ENCODE measurements at places on chromosomes 3 and 15.
A peak's percentile ranks its signal among the peaks of the same experiment; 100 is the strongest.

DNA sequence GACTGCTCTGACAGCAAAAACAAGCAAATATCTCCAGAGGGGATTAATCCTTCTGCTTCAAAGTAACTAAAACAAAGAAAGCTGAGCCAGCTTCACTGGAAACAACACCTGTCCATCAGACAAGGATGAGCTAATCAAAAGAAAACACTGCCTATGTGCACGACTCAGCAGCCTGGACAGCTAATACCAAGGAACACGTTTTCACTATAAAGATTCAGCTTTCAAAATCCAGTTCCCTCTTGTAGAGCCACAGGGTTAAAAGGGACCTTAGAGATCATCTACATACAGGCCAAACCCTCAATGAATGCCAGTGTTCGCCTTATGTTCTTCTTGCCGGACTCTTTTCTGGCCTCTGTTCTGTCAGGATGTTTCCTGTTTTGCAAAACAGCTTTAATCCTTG, 6.9 kb downstream of the TUSC7 start:
- no peak for DNase-seq

DNA sequence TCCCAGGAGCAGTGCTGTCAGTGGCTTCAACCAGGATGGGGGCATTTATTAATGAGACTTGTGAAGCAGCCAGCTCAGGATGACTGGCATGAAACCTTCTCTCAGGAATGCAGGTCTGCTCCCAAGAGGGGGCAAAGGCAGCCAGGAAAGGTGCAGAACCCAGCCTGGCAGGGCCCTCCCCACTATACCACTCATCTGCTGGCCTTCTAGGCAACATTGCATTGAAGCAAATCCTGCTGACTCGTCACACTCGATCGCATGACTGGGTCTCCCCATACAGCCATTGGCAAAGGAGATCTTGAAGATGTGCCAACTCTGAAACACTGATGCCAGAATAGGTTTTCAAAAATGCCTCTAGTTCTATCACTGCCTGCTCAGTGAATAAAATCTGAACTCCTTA, 65.7 kb upstream of the CMTM7 start:
- peak; percentile 69 for DNase-seq

DNA sequence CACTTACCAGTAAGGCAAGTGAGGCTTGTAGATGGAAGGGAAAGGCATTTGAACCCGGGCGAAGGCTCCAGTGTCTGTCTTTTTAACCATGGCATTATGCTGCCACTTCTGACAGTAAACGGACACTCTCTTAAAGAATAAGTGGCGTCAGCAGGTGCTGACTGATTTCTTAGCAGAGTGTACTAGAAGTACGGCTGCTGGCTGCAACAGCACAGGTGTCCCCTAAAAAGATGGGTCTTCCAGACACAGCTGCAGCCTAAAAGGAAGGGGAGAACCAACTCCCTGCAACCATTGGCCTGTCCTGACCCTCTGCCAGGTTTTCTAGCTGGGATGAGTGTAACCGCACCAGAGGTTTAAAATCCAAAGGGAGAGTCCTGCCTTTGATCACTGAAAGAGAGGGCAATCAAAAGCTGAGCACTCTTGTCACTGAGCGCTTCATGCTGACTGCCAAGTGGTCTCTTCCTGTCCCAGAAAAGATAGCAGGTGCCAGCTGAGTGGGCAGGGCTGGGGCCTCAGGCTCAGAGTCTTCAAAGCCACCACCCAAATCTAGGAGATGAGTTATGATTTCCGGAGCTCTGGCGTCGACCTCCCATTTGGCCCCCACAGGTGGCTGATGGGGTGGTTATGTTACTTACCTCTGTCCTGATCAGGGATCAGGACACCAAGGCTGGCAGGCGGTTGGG, 255.8 kb downstream of the SLCO3A1 start:
- DNase-seq: no peak

DNA sequence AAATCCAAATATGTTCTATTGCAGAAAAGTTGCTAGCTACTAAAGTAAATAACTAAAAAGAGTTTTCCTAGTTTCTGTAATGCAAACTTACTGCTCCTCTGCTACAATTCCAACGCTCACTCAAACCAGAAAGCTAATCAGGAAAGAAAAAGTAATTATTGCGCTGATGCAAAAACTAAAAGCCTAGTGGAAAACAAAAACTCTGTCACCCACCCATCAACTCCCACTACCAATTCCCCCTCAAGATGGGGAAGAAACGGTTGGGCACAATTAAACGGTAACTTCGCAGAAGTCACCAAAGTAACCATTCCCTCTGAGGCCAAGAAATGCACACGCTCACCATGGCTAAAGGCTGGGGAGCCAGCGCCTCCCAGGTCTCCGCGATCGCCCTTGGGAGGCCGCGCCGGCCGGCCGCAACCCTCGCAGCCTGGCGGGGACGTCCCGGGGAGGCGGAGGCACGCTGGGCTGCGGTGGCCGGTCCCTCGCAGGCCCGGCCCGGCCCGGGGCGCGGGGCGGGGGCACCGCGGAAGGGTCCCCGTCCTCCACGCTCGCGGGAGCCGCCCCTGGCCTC, 684 bp downstream of the SLTM start:
- DNase-seq: peak; percentile 41

- no peak for DNase-seq
Measured at GRCh38 chr3:32371461-32372212, 20.0 kb upstream of the CMTM7 start.

GRCh38 chr3:123027292-123028232, at the start of gene SEMA5B:
Gene SEMA5B, minus strand, starts transcription at chr3:123027763. Its CDS starts 66,500 bp downstream, at chr3:122961263.
- DNase-seq: no peak

DNA sequence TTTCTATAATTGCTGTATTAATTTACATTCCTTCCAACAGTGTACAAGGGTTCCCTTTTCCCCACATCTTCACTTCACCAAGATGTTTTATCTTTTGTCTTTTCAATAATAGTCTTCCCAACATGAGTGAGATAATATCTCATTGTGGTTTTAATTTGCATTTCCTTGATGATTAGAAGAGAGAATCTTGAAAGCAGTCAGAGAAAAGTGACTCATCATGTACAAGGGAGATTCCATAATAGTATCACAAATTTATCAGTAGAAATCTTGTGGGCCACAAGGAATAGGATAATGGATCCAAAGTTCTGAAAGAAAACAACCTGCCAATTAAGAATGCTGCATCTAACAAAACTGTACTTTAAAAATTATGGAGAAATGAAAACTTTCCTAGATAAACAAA, 189.3 kb downstream of the NECTIN3 start:
- no peak for DNase-seq

DNA sequence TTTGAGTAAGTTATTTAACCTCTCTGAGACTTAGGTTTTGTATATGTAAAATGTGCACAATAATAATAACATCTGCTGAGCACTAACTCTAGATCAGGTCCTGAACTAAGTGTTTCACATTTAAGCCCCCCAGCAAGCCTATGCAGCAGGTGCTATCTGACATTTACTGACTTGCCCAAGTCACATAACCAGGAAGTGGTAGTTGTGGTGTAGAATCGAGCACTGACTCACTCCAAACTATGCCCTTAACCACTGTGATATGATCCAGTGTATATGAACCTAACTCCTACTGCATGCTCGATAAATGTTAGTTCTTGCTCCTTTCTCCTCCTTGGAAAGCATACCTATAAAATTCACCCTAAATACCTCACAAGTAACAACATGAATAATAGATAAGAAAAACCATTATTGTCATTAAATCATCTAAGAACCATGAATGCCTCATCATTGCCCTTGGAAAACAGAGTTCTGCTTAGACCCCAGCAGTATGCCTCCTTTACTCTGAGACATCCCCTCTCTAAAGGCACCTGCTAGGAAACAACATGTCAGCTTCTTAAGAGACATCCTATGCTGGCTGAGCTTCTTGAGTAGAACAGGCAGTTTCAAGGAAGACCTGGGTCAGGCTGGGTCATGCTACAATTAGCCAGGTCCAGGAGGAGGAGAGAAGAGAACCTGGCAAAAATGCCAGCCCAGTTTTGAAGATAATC, 3.0 kb upstream of the SHC4 start:
- no peak for DNase-seq

DNA sequence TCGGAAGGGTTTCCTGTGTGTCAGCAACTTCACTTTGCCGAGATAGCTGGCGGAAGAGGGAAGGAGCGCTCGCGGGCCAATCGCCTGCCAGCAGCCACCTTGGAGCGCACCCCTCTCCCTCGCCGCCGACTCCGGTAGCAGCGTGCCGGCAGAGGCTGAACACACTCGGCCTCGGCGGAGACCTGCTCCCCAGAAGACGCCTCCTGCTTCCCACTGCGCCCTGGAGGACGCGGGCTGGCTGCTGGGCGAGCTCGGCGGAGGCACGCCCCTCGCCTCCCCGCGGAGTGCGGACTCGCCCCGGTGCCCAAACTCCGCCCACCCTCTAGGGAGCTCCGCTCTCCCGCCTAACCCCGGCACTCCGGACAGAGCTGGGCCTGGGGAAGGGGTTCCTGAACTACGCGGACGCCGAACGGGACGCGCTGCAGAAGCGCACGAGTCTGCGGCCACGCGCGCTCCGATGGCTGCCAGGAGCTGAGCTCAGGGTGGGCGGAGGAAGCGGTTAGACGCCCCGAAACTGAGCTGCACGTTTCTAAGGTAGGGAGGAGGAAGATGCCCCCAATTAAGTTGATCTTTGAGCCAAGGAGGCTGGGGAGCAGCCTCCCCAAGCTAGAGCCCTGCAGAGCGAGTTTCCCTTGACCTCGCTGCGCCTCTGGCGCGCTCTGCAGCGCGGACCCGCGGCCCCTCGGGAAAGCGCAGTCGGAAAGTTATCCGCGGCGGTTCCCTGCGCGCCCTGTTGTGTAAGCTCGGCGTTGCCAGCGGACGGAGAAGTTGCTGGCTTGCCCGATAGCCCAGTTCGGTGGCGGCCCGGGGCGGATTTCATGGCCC, at the start of gene P2RY1:
P2RY1 (plus strand) TSS at position 356 of the 825 bp plus-strand sequence. CDS start 652 bp downstream, outside the sequence.
- DNase-seq: no peak

GRCh38 chr15:94584833-94585244, 353.5 kb downstream of the MCTP2 start:
- no peak for DNase-seq

DNA sequence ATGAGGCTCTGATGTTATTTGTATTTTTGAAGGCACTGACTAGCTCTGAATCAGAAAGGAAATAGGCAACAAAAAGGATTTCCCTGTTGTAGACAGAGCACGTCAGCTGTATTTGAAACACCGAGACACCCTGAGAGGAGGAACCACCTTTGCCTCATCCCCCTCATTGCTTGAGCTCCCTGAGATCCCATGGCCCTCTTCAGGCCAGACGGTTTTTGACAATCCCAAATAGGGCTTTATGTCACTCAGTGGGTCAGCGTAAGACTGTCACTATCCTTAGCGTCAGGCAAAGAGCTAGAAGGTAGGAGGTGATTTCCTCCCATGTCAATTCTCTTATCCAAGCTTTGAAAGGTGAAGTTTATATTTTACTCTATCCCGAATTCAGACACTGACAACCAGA, 254.3 kb downstream of the ZNF621 start:
- DNase-seq: peak; percentile 12

DNA sequence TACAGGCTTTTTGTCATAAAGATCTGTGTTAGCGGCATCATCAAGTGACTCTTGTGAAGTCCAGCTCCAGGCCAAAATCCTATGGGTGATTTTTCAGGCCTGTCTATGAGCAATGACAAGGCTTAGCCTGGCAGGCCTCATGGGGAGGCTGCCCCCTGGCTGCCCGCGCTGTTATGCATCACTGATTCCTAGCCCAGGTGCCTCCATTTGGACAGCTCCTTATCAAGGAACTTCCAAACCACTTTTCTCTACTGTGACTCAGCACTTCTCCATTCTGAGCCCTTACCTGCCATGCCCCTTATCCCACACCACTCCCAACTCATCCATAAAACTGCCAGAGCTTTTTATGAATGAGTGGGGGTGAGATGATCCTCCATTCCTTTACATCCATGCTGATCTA, 91.5 kb upstream of the C3orf80 start:
- DNase-seq: no peak
